Daoy (cell line): ENCODE measurements at places on chromosomes 1 and 21.

- no peak for DNase-seq
Measured at GRCh38 chr1:58939146-58939545, 155.3 kb upstream of the JUN start.

- peak; percentile 39 for DNase-seq
Measured at GRCh38 chr1:9397997-9398526, 105.4 kb downstream of the SPSB1 start.

DNA sequence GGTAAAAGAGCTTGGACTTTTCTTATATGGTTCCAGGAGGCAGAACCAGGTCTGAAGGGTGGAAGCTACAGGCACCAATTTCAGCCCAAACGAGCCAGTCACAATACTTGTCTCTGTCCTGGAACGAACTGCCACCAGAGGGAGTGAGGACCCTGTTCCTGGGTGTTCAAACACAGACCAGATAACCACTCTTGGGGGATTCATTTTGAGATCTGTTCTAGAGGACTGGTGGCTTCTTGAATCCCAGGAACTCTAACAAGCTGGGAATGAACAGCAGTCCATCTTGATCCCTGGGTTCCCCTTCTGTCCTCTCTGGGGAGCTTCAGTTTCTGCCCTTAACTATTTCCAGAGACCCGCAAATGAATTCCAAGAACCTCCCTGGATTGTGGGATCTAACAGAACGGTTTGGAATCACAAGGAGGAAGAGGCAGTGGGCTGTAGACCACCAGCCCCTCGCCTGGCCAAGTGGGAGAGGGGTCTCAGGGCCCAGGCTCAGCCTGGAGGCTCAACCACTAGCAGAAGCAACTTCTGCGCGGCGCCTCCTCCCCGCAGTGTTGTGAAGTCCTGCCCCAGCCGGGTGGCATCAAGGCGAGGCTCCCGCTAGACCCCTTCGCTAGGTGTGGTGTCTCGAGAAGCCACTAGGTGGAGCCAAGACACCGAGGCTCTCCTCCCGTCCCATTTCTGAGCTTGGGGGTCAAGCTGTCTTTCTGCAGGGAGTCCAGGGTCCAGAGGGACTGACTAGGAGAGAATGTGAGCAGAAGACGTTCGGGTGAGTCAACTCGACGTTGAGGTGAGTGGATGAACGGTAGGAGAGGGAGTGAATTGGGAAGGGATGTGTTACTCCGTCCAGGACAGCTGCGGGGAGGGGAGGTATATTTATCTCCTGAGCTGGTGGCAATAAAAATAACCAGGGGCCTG lies 12.1 kb upstream of the NES start:
- peak; percentile 90 for DNase-seq

DNA sequence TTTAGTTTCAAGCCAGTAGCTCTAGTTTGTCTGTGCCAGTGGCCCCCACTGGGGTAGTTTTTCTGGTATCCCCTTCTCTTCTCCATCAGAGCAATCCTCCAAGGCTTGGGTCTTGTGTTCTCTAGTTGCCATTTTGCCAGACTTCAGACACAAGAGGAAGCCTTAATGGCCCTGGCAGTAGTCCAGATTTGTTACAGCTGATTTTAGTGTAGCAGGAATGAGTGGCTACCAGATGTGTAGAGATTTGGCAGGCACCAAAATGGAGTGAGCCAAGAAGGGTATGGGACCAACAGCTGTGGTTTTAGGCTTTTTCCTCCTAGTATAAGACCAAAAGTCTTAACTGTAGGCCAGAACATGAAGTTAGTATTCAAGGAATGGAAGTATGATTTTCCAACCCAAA lies 56.8 kb downstream of the ACP6 start:
- DNase-seq, result no peak

DNA sequence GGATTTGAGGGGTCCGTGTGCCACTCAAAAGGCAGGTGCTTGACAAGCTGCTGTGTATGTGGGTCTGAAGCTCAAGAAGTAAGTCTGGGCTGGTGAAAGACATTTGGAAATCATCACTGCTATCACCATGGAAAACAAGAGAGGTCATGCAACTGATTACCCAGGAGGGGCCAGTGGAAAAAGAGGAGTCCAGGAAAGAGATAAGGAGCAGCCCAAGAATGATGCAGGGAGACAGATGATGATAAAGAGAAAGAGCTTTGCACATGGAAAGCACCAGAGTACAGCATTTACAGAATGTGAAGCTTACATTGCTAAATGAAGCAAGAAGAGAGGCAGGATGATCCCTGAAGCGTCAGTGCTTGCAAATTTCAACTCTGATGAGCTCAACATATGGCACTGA lies 203.2 kb downstream of the SETD4 start:
- no peak for DNase-seq

- DNase-seq, result no peak
Measured at GRCh38 chr1:221381910-221382623, 359.8 kb downstream of the DUSP10 start.

DNA sequence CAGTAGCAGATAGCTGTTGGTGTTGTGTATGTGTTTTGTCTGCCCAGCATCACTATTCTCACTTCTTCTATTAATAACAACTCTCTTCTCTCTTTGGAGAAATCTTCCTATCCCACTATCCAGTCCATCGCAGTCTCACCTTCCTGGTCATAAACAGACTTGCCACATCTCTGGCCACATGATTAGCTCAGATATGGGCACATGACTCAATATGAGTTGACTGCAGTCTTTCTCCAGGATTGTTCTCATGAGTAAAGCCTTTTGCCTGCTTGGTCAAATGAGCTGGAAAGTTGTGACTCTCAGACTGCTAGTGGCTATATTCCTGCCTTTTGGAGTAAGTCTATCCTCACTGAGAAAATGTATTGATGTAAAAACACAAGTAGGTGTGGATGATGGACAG lies 32.9 kb upstream of the TADA1 start:
- peak; percentile 32 for DNase-seq

DNA sequence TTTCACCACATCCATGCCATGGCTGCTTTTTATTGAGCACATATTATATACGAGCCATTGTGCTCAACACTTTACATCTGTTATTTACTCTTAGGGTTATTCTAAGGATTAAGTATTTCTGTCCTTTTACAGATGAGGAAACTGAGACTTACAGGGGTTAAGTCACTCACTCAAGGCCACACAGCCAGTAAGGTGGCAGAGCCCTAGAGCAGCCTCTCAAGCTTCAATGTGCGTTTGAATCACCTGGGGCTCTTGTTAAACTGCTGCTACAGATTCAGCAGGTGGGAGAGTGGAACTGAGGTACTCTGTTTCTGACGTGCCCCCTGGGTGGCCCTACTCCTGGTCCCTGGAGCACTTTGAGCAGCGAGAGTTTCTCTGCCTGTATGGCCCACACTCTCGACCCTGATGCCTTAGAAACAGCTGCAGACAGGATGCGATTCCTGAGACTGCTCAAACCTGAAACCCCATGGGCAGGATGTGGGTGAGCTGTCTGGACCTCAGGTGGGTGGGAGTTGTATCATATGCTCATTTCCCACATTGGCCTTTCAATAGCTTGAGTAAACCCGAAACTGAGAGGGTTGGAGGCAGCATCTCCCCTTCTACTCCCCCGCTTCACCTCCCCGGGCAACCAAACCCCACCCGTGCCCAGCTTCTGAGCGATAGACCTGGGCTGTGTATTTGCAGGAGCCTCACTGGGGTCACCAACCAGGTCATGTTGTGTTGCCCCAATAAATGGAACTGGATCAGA lies 59.3 kb downstream of the MAN1C1 start:
- DNase-seq, result peak; percentile 61

GRCh38 chr1:201320168-201320788 lies 37.0 kb downstream of the PKP1 start:
- no peak for DNase-seq

- no peak for DNase-seq
Measured at GRCh38 chr1:65109487-65109886, 38.5 kb upstream of the AK4 start.

GRCh38 chr21:35227786-35228185 lies 178.7 kb upstream of the RUNX1 start:
- no peak for DNase-seq

DNA sequence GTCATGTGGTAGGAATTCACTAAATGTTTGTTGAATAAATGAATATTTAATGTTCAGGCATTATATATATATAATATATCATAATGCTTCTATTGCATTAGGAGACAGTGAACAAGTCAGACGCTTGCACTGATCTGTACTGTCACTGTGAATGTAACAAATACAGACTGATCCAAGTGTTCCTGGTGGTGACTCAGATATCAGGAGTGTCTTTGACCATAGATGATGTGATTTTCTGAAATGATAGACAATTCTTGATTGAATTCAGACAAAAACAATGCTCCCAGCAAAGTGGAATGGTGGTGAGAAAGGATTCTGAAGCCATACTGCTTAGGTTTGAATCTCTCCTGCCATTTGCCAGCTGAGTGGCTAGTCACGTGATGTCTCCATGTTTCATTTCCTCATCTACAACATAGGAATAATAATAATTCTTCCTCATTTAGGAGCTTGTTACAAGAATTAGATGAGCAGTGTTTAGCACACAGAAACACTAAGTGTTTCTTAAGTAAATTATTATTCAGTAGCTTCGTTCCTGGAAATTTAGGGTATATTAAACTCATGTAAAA lies 71.0 kb downstream of the OLFML2B start:
- no peak for DNase-seq

DNA sequence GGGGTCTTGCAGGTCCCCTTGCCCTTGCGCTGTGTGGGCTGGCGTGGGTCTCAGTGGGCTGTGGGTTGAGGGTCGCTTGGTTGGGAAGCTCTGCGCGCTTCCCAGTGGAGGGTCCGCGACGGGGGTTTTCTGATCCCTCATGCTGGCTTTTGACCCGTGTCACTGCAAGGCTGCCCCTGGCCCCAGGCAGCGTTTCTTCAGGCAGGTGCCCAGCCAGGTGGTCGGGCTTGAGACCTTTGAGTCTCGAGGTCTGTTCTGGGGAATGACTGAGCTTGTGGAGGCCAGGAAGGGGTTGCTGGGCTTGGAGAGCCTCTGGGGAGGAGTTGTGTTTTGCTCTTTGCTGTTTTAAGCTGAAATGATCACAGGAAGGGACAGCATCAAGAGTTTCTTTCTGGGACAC lies 5.3 kb downstream of the SKI start:
- DNase-seq, result no peak

- no peak for DNase-seq
Measured at GRCh38 chr1:163701783-163702374, 380.1 kb downstream of the NUF2 start.

- DNase-seq, result peak; percentile 13
Measured at GRCh38 chr1:33624991-33625870, 152.8 kb downstream of the ZSCAN20 start.

DNA sequence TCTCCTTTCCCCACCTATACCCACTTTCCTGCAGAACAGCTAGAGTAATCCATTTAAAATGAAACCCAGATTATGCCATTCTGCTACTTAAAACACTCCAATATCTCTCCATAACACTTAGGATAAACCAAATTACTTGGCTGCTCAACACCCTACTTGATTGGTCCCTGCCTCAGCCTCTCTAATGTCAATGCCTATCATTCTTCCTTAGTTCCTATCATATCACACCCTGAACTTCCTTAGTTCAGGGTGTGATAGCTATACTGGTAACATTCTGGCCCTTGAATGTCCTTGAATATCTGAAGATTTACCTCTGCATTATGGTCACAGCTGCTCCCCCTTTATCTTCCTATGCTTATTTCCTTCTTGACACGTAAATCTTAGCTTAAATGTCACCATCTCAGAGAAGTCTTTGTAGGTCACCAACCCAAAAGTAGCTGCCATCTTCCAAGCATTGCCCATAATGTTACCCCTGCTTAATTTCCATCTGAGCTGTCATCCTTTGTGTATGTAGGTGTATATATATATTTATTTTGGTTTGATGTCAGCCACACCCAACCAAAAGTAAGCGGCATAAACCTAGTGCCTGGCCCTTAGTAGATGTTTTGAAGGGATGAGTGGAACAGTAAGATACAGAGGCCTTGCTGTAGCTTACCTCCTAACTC lies 379.8 kb downstream of the PTPRC start:
- no peak for DNase-seq

DNA sequence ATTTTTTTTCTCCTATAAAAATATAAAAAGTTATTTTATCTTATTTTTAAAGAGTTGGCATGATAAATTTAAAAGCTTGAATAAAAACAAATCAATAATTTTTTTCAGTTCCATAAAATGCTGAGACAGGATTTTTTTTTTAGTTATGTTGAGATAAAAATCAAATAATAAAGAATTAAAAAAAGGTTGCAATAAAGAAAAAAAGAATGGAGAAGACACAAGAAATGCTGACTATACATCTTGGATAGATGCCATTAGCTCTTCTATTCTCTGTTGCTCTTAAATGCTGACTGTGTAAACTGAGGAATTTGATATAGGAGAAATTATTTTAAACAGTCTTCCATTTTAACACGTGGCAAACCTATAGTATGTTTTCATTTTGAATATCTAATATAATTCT lies 2298.5 kb downstream of the MRPL39 start:
- DNase-seq, result no peak

- DNase-seq, result peak; percentile 38
Measured at GRCh38 chr1:67566803-67567377, 118.1 kb upstream of the GADD45A start.

GRCh38 chr1:43621861-43622260 lies 28.1 kb upstream of the KDM4A start:
- DNase-seq, result no peak

DNA sequence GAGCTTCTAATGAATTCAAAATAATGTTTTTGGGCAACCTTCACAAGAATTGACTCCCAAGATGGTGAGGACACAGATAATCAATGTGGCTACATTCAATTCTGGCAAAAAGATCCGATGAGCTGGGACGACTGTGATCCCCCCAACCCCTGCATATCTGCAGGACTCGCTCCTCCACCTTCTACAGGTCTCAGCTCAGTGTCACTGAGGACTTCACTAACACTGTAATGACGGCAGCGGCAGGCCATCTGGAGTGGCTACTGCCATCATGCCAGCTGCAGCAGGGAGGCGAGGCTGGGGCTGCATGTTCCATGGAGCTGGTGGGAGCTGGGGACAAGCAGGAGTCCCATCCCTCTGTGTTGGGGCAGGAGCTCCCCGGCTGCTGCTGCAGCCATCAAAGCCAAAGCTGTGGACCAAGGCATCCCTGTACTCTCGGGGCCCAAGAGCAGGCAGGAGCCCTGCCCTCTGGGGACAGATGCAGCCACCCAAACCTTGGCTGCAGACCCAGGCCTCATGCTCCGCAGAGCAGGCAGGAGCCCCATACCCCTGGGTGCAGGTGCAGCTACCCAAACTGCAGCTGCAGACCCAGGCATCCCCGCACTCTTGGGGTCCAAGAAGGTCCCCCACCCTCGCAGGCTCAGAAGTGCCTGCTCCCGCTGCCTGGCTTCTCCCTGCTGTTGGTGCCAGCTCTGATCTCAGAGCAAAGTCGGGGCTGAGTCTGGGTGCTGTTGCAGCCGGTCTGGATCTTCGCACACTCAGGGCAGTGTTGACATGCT lies 12.2 kb upstream of the DHRS3 start:
- DNase-seq, result no peak

GRCh38 chr1:247177755-247178154 lies 5.9 kb upstream of the ZNF124 start:
- DNase-seq, result no peak

- no peak for DNase-seq
Measured at GRCh38 chr1:26072305-26072704, 4.9 kb upstream of the TRIM63 start.

DNA sequence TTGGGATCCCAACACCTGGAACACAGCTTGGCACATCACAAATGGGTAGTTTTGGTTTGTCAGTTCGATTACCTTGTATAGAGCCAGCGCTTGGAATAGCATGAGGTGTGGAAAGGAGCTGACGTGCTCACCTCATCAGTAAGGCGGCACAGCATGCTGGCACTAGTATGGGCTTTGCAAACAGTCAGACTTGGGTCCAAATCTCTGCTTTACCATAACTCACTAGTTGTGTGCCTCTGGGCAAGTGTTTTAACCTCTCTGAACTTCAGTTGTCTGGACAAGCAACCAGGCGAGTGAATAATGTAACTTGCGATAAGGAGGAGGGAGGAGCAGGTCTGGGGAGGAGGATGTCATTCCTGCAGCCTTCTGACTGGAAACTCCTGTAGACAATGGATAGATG lies 26.3 kb upstream of the NEK2 start:
- no peak for DNase-seq
